Chondrocyte (in vitro differentiated cells): ENCODE measurements at places on chromosomes 6 and 20. TPM values are rescaled to one million over a fixed set of nuclear protein-coding genes. Genes with fewer than 3 reads are reported as not detected.

BMP2 gene
- 0.85 to 1.1 TPM (median 0.92 TPM) in 3 replicates for total RNA-seq

SYTL3 gene
- total RNA-seq, result 0.58 to 1.6 TPM (median 1.4 TPM) in 3 replicates

TCF21 gene
- not detected in 3 replicates for total RNA-seq

PDRG1 gene
- 8.9 to 19.0 TPM (median 15.2 TPM) in 3 replicates for total RNA-seq

ROS1 gene
- total RNA-seq, result not detected in 3 replicates

CLVS2 gene
- total RNA-seq, result not detected in 3 replicates

SEC63 gene
- 155 to 166 TPM (median 160 TPM) in 3 replicates for total RNA-seq

- DNase-seq, result peak; percentile 56
Observed at GRCh38 chr6:3290931-3291211, 32.1 kb downstream of the PSMG4 start.

GRCh38 chr6:50116797-50117542, 67.2 kb upstream of the DEFB112 start:
- no peak for DNase-seq

DNA sequence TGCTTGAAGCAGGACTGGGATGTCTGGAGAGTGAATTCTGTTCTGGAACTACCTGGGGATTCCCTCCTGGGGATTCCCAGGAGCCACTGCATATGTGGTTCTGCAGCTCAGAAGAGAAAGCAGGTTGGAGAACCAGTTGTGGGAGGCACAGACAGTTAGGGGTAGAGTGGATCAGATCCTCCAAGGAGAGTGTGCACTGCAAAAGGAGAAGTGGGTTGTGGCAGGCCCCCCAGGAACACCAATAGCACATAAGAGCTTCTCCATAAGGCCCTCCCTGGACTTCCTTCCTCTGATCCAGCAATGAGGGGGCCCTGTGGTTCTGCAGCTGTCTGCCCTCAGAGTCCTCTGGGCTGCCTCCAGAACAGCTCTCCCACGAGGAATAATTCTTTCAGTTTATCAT, 369.2 kb upstream of the CNR1 start:
- DNase-seq, result no peak

GRCh38 chr6:131139599-131139998, 4.3 kb downstream of the AKAP7 start:
- no peak for DNase-seq

GRCh38 chr6:169106176-169106575, 147.5 kb downstream of the THBS2 start:
- no peak for DNase-seq

GRCh38 chr6:866316-866715, 173.4 kb upstream of the EXOC2 start:
- no peak for DNase-seq

DNA sequence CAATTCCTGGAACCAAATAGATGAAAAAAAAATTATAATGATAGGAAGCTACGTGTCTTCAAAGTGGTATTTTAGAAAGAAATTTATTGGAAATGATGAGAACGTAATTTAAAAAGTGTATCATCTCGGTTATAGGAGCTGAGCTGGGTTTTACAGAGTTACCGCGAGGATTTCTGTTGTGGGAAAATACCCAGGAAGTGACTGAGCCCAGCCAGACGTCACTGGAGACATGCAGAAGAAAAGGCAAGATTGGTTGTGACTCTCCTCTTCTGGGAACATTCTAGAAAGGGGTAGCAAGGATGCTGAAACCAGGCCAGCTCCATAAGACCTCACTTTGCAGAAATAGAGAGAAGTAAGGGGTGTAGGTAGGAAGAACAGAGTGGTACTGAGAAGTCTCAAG, 95.9 kb upstream of the ADGRF1 start:
- DNase-seq, result no peak

DNA sequence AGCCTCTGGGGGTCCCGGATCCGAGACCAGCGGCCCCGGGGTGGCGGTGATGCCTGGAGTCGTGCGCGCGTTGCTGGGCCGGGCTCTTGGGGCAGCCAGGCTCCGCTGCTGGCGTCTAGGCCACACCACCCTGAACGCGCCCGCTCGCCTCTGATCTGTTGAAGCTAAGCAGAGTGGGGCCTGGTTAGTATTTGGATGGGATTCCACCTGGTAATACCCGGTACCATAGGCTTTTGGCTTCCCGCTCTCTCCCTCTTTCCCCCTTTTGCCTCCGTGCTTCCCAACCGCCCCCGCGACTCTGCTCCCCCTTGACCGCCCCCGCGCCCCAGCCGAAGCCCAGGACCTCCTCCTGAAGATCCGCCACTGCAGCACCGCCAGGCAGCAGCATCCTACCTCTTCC, 1383.5 kb upstream of the DEFB115 start:
- DNase-seq, result peak; percentile 100

- DNase-seq, result no peak
Observed at GRCh38 chr6:113833537-113833936, 23.6 kb upstream of the MARCKS start.

DNA sequence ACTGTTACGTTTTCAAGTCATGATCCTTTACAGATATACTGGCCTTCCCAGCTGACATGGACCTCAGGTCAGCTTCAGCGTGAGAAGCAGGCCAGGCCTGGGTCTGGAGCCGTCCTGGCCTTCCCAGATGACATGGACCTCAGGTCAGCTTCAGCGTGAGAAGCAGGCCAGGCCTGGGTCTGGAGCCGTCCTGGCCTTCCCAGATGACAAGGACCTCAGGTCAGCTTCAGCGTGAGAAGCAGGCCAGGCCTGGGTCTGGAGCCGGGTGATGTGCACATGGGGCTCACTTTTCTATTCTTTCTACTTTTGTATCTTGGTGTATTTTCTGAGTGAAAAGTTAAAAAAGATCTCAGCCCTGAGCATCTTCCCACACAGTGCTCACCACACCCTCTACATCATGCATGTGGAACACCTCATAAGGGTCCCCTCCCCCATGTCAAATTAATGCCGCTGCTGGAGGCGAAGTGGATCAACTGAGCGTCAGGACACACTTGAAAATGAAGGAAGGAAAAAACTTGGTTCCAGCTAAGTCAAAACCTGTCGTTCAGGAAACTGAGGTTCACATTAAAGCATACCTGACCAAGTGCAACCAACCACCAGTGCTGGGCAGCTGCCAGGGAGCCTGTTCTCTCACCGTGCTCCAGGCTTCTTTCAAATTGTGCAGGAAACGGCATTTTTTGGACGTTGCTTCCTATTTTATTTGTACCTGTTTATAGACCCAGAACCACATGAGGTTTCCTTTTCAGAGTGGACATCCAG, 32.2 kb downstream of the KIF25 start:
- no peak for DNase-seq

DNA sequence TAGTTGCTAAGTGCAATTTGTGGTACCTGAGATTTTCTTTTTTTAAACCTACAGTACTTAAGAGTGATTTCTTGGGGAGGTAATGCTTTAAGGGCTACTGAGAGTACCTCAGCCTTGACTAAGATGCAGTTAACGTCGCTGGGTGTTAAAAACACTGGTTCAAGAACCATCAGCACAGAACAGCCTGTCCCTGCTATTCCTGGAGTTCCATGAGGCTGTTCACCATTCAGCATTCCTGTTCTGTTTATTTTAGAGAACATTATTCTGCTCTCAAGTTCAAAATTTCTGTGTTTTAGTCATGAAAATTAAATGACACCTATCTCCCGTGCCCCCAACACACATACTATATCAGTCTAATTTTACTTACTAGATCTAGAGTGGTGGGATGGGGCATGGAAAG, 1.7 kb upstream of the PRELID3B start:
- no peak for DNase-seq

DNA sequence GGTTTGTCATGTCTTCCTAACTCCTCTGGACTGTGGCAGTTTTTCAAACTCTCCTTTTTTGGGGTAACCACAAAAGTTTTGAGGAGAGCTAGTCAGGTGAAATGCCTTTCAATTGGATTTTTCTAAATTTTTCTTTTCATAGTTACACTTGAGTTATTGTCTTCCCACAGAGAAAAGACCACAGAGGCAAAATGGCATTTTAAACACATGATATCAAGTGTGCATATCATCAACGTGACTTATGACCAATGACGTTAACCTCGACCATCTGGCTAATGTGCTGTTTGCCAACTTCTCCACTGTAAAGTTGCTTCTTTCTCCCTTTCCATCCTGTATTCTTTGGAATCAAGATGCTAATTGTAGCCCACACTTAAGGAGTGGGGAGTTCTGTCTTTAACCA, 41.3 kb upstream of the SNAP25 start:
- no peak for DNase-seq

- no peak for DNase-seq
Observed at GRCh38 chr6:45987856-45988255, 27.8 kb downstream of the CLIC5 start.

- DNase-seq, result no peak
Observed at GRCh38 chr6:148244217-148244935, 98.3 kb upstream of the SASH1 start.

- DNase-seq, result no peak
Observed at GRCh38 chr6:155154158-155154830, 109.5 kb upstream of the CLDN20 start.

DNA sequence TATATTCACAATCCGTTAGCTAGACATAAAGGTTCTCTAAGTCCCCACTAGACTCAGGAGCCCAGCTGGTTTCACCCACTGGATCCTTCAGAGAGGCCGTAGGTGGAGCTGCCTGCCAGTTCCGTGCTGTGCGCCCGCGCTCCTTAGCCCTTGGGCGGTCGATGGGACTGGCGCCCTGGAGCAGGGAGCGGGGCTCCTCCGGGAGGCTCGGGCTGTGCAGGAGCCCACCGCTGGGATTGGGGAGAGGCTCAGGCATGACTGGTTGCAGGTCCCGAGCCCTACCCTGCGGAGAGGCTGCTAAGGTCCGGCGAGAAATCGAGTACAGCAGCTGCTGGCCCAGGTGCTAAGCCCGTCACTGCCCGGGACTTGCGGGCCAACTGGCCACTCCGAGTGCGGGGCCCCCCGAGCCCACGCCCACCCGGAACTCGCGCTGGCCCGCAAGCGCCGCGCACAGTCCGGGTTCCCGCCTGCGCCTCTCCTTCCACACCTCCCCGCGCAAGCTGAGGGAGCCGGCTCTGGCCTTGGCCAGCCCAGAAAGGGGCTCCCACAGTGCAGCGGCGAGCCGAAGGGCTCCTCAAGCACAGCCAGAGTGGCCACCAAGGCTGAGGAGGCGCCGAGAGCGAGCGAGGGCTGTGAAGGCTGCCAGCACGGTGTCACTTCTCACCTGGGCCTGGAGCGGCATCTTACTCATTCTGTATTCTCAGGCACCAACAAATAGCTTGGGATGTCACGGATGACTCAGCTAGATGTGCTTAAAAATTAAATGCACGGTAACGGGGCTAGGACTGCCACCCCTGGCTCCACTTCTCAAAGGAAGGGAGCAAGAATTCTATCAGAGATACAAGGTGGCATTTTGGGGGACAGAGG, 44.1 kb downstream of the IRF4 start:
- no peak for DNase-seq

DNA sequence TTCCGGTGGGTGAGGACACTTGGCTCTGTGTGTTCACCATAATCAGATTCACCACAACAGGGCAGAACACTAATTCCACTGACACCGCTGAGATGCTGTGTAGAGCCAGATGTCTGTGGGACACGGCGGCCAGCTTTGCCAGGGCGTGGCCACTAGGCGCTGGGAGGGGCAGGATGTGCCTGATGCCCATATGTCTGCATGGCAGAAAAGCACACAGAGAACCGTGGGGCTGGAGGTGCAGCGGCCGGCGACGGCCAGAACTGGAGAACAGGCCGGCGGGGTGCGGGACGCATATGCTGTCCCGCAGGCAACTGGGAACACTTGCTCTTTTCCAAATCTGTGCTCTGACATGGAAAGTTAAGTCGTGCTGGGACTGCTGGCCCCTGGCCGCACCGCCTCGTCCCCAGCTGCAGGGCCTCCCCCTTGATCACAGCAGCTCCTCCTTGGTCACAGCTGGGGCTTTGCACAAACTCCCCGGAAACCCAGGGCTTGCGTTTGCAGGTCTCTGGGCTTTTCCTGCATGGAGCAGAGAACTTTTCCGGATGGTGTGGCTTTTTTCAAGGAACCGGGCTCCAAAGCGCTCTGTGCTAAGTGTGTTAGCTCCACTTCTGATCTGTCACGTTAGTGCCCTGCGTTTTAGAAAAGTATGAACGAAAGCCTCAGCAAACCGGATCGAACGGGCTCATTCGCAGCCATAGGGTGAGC, 31.1 kb downstream of the NTSR1 start:
- peak; percentile 68 for DNase-seq

DNA sequence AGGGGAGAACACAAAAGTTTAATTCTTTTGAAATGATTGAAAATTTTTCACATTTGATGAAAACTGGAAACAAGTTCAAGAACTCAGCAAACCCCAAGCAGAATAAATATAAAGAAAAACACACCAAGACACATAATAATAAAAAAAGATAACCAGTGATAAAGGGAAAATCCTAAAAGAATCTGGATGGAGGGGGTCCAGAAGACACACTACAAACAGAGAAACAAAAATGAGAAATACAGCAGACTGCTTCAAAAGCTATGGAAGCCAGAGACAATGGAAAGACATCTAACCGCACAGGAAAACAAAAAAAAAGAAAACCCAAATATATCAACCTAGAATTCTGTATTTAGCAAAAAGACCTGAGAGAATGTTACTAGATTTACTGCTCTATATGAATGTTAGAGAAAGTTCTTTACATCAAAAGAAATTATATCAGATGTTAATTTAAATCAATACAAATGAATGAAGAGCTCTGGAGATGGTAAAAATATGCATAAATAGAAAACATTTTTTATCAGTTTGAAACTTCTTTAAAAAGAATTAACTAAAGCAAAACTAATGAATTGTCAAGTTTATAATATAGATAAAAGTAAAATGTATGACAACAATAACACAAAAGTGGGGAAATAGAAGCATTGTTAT, 310.7 kb upstream of the PREP start:
- DNase-seq, result no peak

- no peak for DNase-seq
Observed at GRCh38 chr6:32982084-32982701, 13.8 kb downstream of the BRD2 start.

GRCh38 chr20:728256-728944, 39.9 kb downstream of the SLC52A3 start:
- DNase-seq, result no peak

DNA sequence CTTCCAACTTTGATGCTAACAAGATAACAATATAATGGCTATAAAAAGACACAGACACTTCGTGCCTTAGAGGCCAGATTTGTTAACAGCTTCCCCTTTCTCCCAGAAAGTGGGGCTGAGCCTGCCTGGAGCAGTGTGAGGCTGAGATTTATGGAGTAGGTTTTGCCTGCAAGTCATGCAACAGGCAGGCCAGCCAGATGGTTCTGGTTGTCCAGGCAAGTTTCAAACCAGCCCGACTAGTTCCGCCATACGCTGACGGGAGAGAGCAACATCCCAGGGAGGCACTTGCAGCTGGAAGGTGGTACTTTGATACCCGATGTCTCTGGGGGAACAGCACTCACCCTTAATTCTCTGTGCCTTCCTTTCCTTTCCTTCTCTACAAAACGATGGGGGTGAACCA, 81.3 kb upstream of the NAA20 start:
- no peak for DNase-seq
